ENCODE measurements at places on chromosomes 3 and 15.
A peak's percentile ranks its signal among the peaks of the same experiment; 100 is the strongest.

GRCh38 chr3:195221876-195222617, 48.9 kb downstream of the XXYLT1 start:
- H3K27ac ChIP-seq = peak overlapping the region; percentile 6
- peaks cover 30% of the 10 kb centered on the region for H3K4me1 ChIP-seq
- no peaks in the 10 kb centered on the region for H3K36me3 ChIP-seq
- no peak overlapping the region for H3K4me3 ChIP-seq
- peak; percentile 75 for DNase-seq

- DNase-seq = no peak
- no peaks in the 10 kb centered on the region for H3K36me3 ChIP-seq
- H3K27me3 ChIP-seq = no peaks in the 10 kb centered on the region
- no peak overlapping the region for H3K27ac ChIP-seq
These were observed 885.4 kb downstream of the PDCD6IP start for GRCh38 chr3:34683851-34684250.

DNA sequence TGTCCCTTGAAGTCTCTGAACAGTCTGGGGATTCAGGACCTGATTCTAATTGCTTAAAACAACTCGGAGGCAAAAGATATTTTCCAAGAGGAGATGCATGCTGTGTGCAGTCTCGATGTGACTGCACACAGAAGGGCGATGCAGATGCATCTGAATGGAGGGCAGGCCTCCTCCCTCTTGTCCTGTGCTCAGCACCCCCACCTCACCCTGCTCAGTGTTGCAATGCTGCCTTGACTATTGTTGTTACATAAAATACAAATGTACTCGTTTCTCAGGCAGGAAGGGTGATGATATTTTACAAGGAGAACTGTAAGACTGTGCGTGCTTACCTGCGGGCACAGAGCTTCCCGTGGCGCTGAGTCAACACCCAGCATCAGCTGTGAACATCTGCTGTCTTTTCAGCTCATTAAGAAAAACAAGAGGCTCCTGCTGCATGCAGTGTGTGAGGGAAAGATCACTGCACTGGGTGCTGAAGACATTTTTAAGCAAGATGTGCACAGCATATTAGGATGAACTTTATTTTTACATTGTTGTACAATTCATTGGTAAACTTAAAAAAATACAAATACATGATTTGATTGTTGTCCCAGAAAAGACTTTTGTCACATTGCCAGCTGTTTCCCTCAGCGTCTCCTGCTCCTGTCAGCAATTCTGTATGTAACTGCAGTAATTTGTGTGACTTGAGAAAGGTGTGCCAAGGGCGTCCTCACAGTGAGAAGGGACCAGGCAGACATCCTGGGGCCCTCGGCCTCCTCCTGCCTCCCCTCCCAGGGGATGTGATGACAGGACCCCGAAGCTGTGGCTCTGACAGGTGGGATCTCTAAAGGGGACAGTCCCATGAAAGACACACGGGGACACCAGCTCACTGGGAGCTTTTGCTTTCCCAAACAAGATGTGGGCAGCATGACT, 56.3 kb upstream of the RPL32 start:
- H3K4me3 ChIP-seq = no peak overlapping the region
- no peaks in the 10 kb centered on the region for H3K27me3 ChIP-seq
- DNase-seq = no peak
- no peak overlapping the region for H3K27ac ChIP-seq
- H3K36me3 ChIP-seq = peaks cover 29% of the 10 kb centered on the region

- H3K36me3 ChIP-seq = no peaks in the 10 kb centered on the region
- no peak for DNase-seq
- H3K4me3 ChIP-seq = no peak overlapping the region
- no peaks in the 10 kb centered on the region for H3K4me1 ChIP-seq
These were observed 12.9 kb downstream of the DZIP3 start for GRCh38 chr3:108602249-108602934.

GRCh38 chr15:88647351-88648105, 8.7 kb downstream of the ISG20 start:
- no peak overlapping the region for H3K4me3 ChIP-seq
- H3K27ac ChIP-seq = no peak overlapping the region
- no peaks in the 10 kb centered on the region for H3K27me3 ChIP-seq
- peaks cover 14% of the 10 kb centered on the region for H3K4me1 ChIP-seq

DNA sequence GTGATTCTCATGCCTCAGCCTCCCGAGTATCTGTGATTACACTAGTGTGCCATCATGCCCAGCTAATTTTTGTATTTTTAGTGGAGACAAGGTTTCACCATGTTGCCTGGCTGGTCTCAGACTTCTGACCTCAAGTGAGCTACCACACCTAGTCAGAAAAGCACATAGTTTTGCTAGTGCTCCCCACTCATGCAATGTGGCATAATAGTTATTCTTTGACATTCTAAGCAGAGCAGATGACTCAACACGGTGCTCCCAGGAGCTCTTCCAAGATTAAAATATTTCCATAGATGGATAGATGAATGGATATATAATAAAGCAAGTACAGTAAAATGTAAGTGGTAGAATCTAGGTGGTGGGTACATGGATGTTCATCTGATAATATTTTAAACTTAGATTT, 53.1 kb upstream of the GK5 start:
- H3K27me3 ChIP-seq = no peaks in the 10 kb centered on the region
- H3K4me3 ChIP-seq = no peak overlapping the region
- H3K4me1 ChIP-seq = no peaks in the 10 kb centered on the region
- no peak for DNase-seq
- no peak overlapping the region for H3K27ac ChIP-seq

GRCh38 chr3:127747751-127748521, 74.4 kb downstream of the MGLL start:
- H3K27me3 ChIP-seq = no peaks in the 10 kb centered on the region
- H3K4me1 ChIP-seq = peaks cover 47% of the 10 kb centered on the region
- no peak overlapping the region for H3K4me3 ChIP-seq
- no peaks in the 10 kb centered on the region for H3K36me3 ChIP-seq
- no peak for DNase-seq

- no peak overlapping the region for H3K27ac ChIP-seq
- DNase-seq = no peak
- no peaks in the 10 kb centered on the region for H3K27me3 ChIP-seq
- H3K36me3 ChIP-seq = no peaks in the 10 kb centered on the region
- H3K4me3 ChIP-seq = no peak overlapping the region
These were observed 73.3 kb upstream of the AKAP13 start for GRCh38 chr15:85306946-85307686.

- H3K4me1 ChIP-seq = no peaks in the 10 kb centered on the region
- H3K27ac ChIP-seq = no peak overlapping the region
- H3K36me3 ChIP-seq = peaks cover 7% of the 10 kb centered on the region
- H3K27me3 ChIP-seq = no peaks in the 10 kb centered on the region
- DNase-seq = no peak
These were observed 28.9 kb upstream of the ESYT3 start for GRCh38 chr3:138405486-138405885.

GRCh38 chr3:40096661-40097111, 212.8 kb upstream of the EIF1B start:
- no peak overlapping the region for H3K4me3 ChIP-seq
- no peak for DNase-seq
- no peak overlapping the region for H3K27ac ChIP-seq
- H3K27me3 ChIP-seq = no peaks in the 10 kb centered on the region
- no peaks in the 10 kb centered on the region for H3K4me1 ChIP-seq

- peaks cover 27% of the 10 kb centered on the region for H3K4me1 ChIP-seq
- H3K27me3 ChIP-seq = no peaks in the 10 kb centered on the region
- H3K4me3 ChIP-seq = no peak overlapping the region
- H3K36me3 ChIP-seq = no peaks in the 10 kb centered on the region
These were observed 36.5 kb downstream of the RPLP1 start for GRCh38 chr15:69489073-69489571.

DNA sequence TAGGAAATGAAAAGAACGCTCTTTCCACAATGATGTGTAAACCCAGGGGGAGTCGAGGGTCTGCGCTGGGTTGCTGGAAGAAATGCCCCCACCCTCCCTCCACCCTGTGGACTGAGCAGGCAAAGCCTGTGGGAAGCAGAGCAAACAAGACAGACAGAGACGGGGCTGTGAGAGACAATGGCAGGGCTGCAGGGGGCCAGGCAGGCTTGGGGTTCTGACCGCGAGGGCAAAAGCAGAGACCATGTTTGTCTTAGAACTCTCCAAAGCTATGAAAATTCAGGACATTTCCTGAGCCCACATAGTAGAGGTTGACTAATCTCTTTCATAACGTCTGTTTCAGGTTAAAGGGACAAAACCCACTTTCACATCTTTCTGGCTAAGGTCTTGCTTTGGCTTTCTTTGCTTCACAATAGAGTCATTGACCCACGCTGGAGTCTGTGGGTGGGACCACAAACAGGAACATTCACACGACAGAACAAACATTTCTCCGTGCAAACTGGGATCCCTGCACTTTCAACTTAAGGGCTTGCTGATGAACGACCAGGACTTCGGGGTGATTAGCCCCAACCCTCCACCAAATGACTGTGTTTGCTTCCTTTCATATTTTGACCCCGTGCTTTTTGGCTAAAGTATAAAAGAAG, 156.0 kb upstream of the TPM1 start:
- no peak overlapping the region for H3K4me3 ChIP-seq
- DNase-seq = no peak
- no peaks in the 10 kb centered on the region for H3K36me3 ChIP-seq
- H3K4me1 ChIP-seq = peaks cover 13% of the 10 kb centered on the region
- no peaks in the 10 kb centered on the region for H3K27me3 ChIP-seq

GRCh38 chr3:127959041-127959440, 44.0 kb downstream of the KBTBD12 start:
- H3K4me1 ChIP-seq = no peaks in the 10 kb centered on the region
- no peaks in the 10 kb centered on the region for H3K36me3 ChIP-seq
- no peaks in the 10 kb centered on the region for H3K27me3 ChIP-seq
- no peak overlapping the region for H3K4me3 ChIP-seq
- H3K27ac ChIP-seq = no peak overlapping the region

All from vagina (tissue), 2 donors.